Stimulated activated naive B cell treated with anti-CD40 and anti-IgM and Interleukin-4, amounts not matched to agents 10 μg/mL and 1 μg/mL and 100 μg/mL, for 72 hours (primary cell): ENCODE measurements at places on chromosomes 6 and 20.
A peak's percentile ranks its signal among the peaks of the same experiment; 100 is the strongest.

- peaks cover 73% of the 10 kb centered on the region for H3K36me3 ChIP-seq
- no peak overlapping the region for H3K4me3 ChIP-seq
- DNase-seq = no peak
- H3K27ac ChIP-seq = no peak overlapping the region
Measured at GRCh38 chr6:160043784-160044183, 74.9 kb downstream of the IGF2R start.

- H3K4me3 ChIP-seq = peak overlapping the region; percentile 98
- DNase-seq = no peak
- peaks cover 20% of the 10 kb centered on the region for H3K4me1 ChIP-seq
- H3K27ac ChIP-seq = peak overlapping the region; percentile 96
- peaks cover 5% of the 10 kb centered on the region for H3K27me3 ChIP-seq
Measured at GRCh38 chr6:26126394-26127235, 39.4 kb downstream of the HFE start.

DNA sequence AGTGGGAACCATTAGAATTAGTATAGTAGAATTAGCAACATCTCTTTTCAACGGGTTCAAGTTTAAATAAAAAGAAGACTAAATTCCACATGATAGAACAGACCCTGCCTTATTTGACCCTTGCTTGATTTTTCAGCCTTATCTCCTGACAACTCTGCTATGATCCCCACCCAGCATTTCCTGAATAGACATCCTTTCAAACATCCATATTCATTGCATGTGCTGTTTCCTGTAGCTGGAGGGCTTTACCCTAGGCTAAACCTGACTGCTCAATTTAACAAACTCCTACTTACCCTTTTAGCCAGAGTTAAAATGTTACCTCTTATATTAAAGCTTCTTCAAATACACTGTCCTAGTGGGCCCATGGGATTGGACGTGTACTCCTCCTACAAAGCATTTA, 594.8 kb upstream of the ARID1B start:
- no peaks in the 10 kb centered on the region for H3K27me3 ChIP-seq
- H3K4me3 ChIP-seq = no peak overlapping the region
- H3K4me1 ChIP-seq = peaks cover 4% of the 10 kb centered on the region
- DNase-seq = no peak
- no peak overlapping the region for H3K27ac ChIP-seq

DNA sequence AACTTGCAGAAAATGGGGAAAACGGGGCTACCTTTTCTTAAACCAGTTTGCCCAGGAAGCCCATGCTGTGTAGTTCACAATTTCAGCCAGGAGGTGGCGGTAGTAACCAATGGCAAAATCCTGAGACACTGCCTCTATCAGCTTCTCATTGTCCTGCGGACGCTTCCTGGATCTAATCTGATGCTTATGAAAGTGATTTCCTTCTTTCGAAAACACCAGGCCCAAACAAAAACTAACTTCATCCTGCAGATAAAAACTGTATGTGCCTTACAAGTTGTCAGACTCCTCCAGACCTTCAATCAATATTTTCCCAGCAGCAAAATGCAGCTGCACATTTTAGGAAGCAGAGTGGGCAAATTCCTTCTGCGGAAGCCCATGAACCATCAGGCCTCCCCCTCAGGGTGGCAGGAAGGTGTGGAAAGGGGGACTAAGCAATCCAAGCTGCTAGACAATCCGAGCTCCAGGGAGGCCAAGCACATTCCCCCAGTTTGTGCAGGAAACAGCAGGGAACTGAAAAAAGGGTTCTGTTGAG, 88.5 kb downstream of the LY86 start:
- DNase-seq = peak; percentile 57
- H3K27ac ChIP-seq = no peak overlapping the region
- H3K4me3 ChIP-seq = no peak overlapping the region
- no peaks in the 10 kb centered on the region for H3K27me3 ChIP-seq
- no peaks in the 10 kb centered on the region for H3K36me3 ChIP-seq
- peaks cover 6% of the 10 kb centered on the region for H3K4me1 ChIP-seq

- H3K27ac ChIP-seq = no peak overlapping the region
- H3K36me3 ChIP-seq = no peaks in the 10 kb centered on the region
- peaks cover 16% of the 10 kb centered on the region for H3K27me3 ChIP-seq
Measured at GRCh38 chr20:19594896-19595295, 163.2 kb upstream of the RIN2 start.

- no peaks in the 10 kb centered on the region for H3K4me1 ChIP-seq
- no peaks in the 10 kb centered on the region for H3K36me3 ChIP-seq
- DNase-seq = no peak
- H3K27me3 ChIP-seq = no peaks in the 10 kb centered on the region
Measured at GRCh38 chr6:64254558-64254957, 619.0 kb downstream of the PHF3 start.

DNA sequence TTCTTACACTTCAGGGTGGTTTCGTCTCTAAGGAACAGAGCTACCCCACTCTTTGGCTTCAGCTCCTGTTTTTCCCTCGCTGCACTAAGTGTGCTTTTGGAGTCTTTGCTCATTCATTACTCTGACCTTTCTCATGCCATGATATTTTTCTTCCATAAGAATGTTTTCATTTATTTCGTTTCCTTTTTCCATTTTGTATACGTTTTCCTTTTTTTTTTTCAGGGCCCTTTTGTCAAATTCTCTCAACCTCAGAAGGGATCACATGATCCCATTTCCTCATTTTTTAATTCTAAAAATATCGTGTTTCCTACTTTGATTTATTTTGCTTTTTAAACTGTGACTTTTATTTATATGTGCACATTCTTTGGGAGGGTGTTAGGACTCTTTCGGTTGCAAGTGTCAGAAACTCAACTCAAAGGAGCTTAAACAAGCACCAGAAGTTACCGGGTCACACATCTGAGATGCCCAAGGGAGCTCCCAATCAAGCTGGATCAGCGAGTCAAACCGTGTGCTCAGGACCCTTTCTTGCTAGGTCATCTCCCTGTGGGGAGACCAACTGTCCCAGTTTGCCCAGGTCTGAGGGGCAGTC, 40.6 kb downstream of the GCNT2 start:
- H3K4me3 ChIP-seq = no peak overlapping the region
- no peaks in the 10 kb centered on the region for H3K27me3 ChIP-seq
- no peak overlapping the region for H3K27ac ChIP-seq

GRCh38 chr6:131383421-131384411, 189.3 kb upstream of the ARG1 start:
- no peak overlapping the region for H3K27ac ChIP-seq
- no peaks in the 10 kb centered on the region for H3K36me3 ChIP-seq
- no peak for DNase-seq
- peaks cover 5% of the 10 kb centered on the region for H3K27me3 ChIP-seq
- H3K4me3 ChIP-seq = no peak overlapping the region
- H3K4me1 ChIP-seq = peaks cover 15% of the 10 kb centered on the region

GRCh38 chr20:6663104-6663503, 104.4 kb upstream of the BMP2 start:
- no peak overlapping the region for H3K27ac ChIP-seq
- H3K27me3 ChIP-seq = no peaks in the 10 kb centered on the region
- no peak for DNase-seq
- no peaks in the 10 kb centered on the region for H3K4me1 ChIP-seq
- H3K36me3 ChIP-seq = no peaks in the 10 kb centered on the region

GRCh38 chr6:93048381-93048780, 371.0 kb downstream of the EPHA7 start:
- no peak overlapping the region for H3K27ac ChIP-seq
- no peaks in the 10 kb centered on the region for H3K36me3 ChIP-seq
- no peak overlapping the region for H3K4me3 ChIP-seq
- H3K27me3 ChIP-seq = no peaks in the 10 kb centered on the region

- H3K36me3 ChIP-seq = peaks cover 4% of the 10 kb centered on the region
- peaks cover 34% of the 10 kb centered on the region for H3K4me1 ChIP-seq
- H3K27me3 ChIP-seq = no peaks in the 10 kb centered on the region
- H3K4me3 ChIP-seq = no peak overlapping the region
- H3K27ac ChIP-seq = no peak overlapping the region
Measured at GRCh38 chr6:2916158-2916925, 13.2 kb upstream of the SERPINB9 start.

- no peak overlapping the region for H3K27ac ChIP-seq
- no peak overlapping the region for H3K4me3 ChIP-seq
- peaks cover 28% of the 10 kb centered on the region for H3K36me3 ChIP-seq
Measured at GRCh38 chr6:148973538-148974208, 226.8 kb downstream of the UST start.

- no peak overlapping the region for H3K27ac ChIP-seq
- H3K4me1 ChIP-seq = peaks cover 34% of the 10 kb centered on the region
- no peak for DNase-seq
- H3K36me3 ChIP-seq = no peaks in the 10 kb centered on the region
- H3K4me3 ChIP-seq = no peak overlapping the region
Measured at GRCh38 chr20:32583581-32584070, 1.5 kb downstream of the NOL4L start.

DNA sequence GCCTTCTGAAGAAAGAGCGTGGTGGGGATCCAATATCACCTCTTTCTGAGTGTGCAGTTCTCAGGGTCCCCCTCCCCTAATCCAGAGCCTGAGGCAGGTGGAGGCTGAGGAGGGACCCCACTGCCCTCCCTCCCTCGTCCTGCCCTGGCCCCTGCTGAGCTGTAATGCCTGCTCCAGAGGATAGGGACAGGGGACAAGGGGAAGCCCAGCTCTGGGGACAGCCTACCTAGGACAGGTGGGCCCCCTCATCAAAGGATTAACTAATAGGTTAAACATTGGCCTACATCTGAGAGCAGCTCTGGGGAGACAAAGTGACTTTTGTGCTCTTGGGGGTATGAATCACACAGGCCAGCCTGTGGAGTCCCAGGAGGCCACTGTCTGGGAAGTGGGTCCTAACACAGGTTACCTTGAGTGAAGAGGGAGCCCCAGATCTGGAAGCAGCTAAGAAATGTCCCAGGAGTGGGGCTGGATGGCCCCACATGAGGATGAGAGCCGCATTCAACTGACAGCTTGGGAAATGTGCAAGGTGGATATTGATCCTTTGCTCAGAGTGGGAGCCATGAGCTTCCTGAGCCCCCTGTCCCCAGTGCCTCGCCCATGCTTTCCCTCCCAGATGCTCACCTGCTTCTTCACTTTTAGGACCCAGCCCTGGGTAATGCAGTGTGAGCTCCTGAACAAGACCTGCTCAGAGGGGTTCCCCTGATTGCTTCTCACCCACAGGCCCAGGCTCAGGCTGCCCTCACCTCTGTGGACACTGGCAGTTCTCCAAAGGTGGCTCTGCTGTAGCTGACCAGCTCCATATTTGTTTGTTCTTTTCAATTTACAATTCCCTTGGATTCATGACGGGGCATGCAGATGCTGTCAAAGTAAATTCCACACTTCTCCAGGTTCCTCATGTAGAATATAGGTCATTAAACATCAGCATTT, 17.8 kb upstream of the CST9L start:
- no peak for DNase-seq
- no peak overlapping the region for H3K27ac ChIP-seq
- H3K4me1 ChIP-seq = no peaks in the 10 kb centered on the region
- no peaks in the 10 kb centered on the region for H3K36me3 ChIP-seq
- no peak overlapping the region for H3K4me3 ChIP-seq
- H3K27me3 ChIP-seq = peaks cover 30% of the 10 kb centered on the region

- H3K4me3 ChIP-seq = peak overlapping the region; percentile 92
- no peak for DNase-seq
- H3K27ac ChIP-seq = peak overlapping the region; percentile 38
- peaks cover 2% of the 10 kb centered on the region for H3K36me3 ChIP-seq
Measured at GRCh38 chr6:42454428-42454791, 2.7 kb upstream of the TRERF1 start.

GRCh38 chr6:55997223-55997874, 122.0 kb upstream of the BMP5 start:
- H3K27me3 ChIP-seq = no peaks in the 10 kb centered on the region
- no peaks in the 10 kb centered on the region for H3K4me1 ChIP-seq
- no peaks in the 10 kb centered on the region for H3K36me3 ChIP-seq
- H3K27ac ChIP-seq = no peak overlapping the region

DNA sequence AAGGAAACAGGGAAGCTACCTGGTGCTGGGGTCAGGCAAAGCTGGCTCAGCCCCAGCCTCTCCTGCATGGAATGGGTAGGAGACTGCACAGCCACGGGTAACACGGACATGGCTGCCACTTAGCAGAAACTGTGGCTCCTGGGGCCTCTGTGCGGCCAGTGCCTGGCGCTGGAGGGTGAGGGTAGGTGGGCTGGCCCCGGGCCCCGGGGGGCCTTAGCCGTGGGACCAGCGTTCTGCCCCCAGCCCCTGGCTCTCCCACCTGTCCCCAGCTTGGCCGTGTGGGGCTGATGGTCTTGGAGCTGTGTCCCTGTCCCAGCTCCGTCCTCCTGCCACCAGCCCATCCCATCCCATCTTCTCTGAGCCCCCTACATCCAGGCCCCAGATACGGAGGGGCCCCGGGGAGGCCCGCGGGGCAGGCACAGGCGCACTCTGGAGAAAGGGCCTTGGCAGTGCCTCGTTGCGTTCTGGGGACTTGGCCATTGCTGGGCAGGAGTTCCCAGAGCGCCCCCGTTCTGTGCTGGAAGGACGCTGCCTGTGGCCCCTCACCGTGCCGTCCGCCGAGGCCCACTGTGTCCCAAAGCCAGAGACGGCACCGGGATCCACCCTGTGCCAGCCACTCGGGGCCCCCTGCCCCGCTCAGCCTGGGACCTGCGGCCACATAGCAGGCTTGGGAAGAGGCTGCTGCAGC, 12.2 kb downstream of the CHRNA4 start:
- H3K4me1 ChIP-seq = no peaks in the 10 kb centered on the region
- DNase-seq = no peak
- no peak overlapping the region for H3K27ac ChIP-seq
- H3K36me3 ChIP-seq = no peaks in the 10 kb centered on the region

DNA sequence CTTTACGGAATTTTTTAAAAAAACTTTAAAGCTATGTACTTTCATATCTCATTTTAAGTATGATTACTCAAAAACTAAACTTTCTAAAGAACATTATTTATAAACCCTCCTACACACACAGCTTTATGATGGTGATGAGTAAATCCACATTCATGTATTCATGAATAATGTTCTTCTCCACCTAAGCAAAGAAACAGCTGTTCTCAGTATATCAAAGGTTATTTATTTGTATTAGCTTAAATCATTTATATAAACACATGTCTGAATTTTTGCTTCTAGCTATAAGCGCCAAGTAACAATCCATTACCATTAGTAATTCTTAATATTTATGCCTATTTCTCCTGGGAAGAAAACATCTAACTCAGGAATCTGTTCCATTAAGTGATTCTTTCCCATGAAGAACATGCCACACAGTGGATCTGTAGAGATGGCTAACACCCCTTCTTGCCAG, 63.3 kb downstream of the SMLR1 start:
- peaks cover 17% of the 10 kb centered on the region for H3K4me1 ChIP-seq
- no peak overlapping the region for H3K4me3 ChIP-seq
- DNase-seq = no peak
- H3K36me3 ChIP-seq = peaks cover 29% of the 10 kb centered on the region
- no peak overlapping the region for H3K27ac ChIP-seq
- no peaks in the 10 kb centered on the region for H3K27me3 ChIP-seq

GRCh38 chr20:52991830-52992229, 19.7 kb downstream of the TSHZ2 start:
- no peaks in the 10 kb centered on the region for H3K4me1 ChIP-seq
- no peak for DNase-seq
- H3K36me3 ChIP-seq = no peaks in the 10 kb centered on the region
- H3K27me3 ChIP-seq = peaks cover 9% of the 10 kb centered on the region
- H3K27ac ChIP-seq = no peak overlapping the region

GRCh38 chr20:52818491-52818890, 153.7 kb upstream of the TSHZ2 start:
- H3K27me3 ChIP-seq = peaks cover 6% of the 10 kb centered on the region
- no peak overlapping the region for H3K27ac ChIP-seq
- DNase-seq = no peak
- H3K4me3 ChIP-seq = no peak overlapping the region
- H3K36me3 ChIP-seq = no peaks in the 10 kb centered on the region
- H3K4me1 ChIP-seq = no peaks in the 10 kb centered on the region

- no peak overlapping the region for H3K4me3 ChIP-seq
- peaks cover 21% of the 10 kb centered on the region for H3K36me3 ChIP-seq
- DNase-seq = no peak
- no peaks in the 10 kb centered on the region for H3K4me1 ChIP-seq
Measured at GRCh38 chr20:34506480-34506879, 9.7 kb upstream of the DYNLRB1 start.
